Activated CD4-positive, alpha-beta memory T cell treated with anti-CD3 and anti-CD28 coated beads for 36 hours (primary cell): ENCODE measurements at places on chromosomes 7 and 10. TPM values are rescaled to one million over a fixed set of nuclear protein-coding genes. Genes with fewer than 3 reads are reported as not detected.

The NEBL gene
- total RNA-seq, result not detected

The TDRD1 gene
- total RNA-seq, result 0.90 TPM

The ATRNL1 gene
- 0.12 TPM for total RNA-seq

The CCDC172 gene
- not detected for total RNA-seq

The SRGN gene
- 949 TPM for total RNA-seq

The FAM3C gene
- 18.3 TPM for total RNA-seq

The CXCL12 gene
- not detected for total RNA-seq

The GDF2 gene
- not detected for total RNA-seq

DNA sequence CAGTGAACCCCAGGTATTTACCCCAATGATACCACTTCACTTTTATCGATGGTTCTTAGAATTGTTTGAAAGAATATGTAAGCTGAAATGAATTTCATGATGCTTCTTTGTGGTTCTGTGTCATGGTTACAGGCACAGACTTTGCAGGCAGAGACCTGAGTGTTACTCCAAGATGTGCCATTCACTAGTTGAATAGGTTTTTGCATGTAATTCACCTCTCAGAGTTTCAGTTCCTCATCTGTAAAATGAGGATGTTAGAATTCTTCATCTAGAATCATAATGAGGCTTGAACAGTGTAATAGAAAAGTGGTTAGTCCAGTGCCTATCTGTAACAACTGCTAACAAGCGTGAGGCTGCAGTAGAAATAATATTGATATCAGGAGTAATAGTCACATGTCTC is 54.6 kb downstream of the VSTM2A start:
- H3K4me3 ChIP-seq, result no peak overlapping the region
- no peaks in the 10 kb centered on the region for H3K27me3 ChIP-seq
- DNase-seq, result no peak
- H3K4me1 ChIP-seq, result no peaks in the 10 kb centered on the region
- no peaks in the 10 kb centered on the region for H3K36me3 ChIP-seq

- no peaks in the 10 kb centered on the region for H3K36me3 ChIP-seq
- no peaks in the 10 kb centered on the region for H3K27me3 ChIP-seq
- no peak for DNase-seq
- H3K4me3 ChIP-seq, result no peak overlapping the region
Measured at GRCh38 chr10:91051829-91052228, 130.9 kb upstream of the ANKRD1 start.

- H3K36me3 ChIP-seq, result peaks cover 6% of the 10 kb centered on the region
- no peaks in the 10 kb centered on the region for H3K4me1 ChIP-seq
- no peak overlapping the region for H3K27ac ChIP-seq
- no peak for DNase-seq
- H3K27me3 ChIP-seq, result no peaks in the 10 kb centered on the region
Measured at GRCh38 chr7:75629044-75629443, 109.7 kb downstream of the HIP1 start.

DNA sequence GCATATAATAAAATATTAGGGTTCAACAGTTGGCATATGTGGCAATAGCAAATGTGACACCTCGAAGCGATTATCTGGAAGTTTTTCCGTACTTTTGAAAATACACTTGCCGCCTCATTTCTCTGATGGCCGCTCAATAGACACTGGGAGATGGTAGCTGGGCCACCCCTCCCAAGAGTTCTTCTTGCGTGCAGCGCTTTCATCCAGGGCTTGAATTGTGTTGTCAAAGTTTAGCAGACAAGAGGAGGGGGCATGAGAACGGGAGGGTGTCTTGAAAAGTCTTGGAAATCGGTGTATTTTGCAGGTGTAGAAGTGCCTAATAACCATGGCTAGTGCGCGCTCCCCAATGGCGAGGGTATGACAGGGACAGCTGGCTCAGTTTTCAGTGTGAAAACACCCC is 8.5 kb downstream of the PTF1A start:
- H3K4me1 ChIP-seq, result peaks cover 5% of the 10 kb centered on the region
- DNase-seq, result no peak
- H3K27ac ChIP-seq, result no peak overlapping the region
- H3K27me3 ChIP-seq, result peaks cover 75% of the 10 kb centered on the region

DNA sequence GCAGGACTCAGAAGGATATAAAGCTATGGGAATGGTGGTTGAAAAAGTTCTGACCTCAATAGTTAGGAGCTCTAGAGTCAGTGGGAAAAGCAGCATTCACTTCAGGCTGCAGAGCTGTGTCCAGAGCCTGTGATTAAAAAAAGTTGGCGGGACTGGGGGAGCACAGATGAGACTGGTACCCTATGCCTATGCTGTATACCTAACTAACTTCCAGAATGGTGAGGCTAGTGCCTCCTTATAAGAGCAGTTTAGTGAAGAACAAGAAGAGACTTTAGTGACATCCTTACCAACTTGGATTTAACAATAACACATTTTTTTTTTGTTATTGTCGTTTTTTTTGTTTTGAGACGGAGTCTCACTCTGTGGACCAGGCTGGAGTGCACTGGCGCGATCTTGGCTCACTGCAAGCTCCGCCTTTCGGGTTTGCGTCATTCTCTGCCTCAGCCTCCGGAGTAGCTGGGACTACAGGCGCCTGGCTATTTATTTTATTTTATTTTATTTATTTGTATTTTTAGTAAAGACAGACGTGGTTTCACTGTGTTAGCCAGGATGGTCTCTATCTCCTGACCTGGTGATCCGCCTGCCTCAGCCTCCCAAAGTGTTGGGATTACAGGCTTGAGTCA is 6.6 kb upstream of the ZNF282 start:
- H3K27ac ChIP-seq, result no peak overlapping the region
- H3K27me3 ChIP-seq, result no peaks in the 10 kb centered on the region
- H3K4me3 ChIP-seq, result no peak overlapping the region
- DNase-seq, result no peak
- no peaks in the 10 kb centered on the region for H3K36me3 ChIP-seq
- peaks cover 11% of the 10 kb centered on the region for H3K4me1 ChIP-seq

DNA sequence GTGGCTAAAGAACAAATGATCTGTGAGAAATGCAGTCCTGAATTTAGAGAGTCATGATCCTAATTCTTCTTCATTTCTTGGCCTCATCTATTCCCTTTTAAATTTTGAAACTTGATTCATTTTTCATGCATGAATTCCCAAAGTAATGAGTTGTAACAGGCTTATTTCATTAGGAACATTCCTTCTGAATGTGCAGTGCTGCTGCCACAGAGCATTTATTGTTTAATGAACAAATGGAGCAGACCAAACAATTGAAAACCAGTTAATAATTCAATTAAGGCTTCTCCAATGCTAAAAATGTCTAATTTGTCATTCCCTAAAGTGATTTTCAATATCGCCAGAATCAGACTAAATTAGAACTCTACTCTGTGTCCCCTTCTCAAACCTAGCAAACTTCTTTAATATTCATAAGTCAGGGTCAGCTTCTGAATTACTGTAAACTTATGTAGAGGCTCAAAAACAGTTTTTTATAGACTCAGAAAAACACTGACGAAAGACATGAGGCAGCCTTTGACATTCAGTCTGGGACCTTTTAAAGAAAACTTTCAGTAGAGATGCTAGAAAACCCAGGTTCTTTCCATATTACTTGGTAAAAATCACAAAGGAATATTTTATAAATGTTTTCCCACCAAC is 14.5 kb downstream of the LSMEM1 start:
- H3K4me1 ChIP-seq, result no peaks in the 10 kb centered on the region
- DNase-seq, result no peak
- no peak overlapping the region for H3K4me3 ChIP-seq

- no peak for DNase-seq
- H3K4me1 ChIP-seq, result no peaks in the 10 kb centered on the region
- H3K27me3 ChIP-seq, result peaks cover 8% of the 10 kb centered on the region
- no peak overlapping the region for H3K27ac ChIP-seq
Measured at GRCh38 chr10:45152726-45153125, 152.0 kb downstream of the ZNF22 start.

DNA sequence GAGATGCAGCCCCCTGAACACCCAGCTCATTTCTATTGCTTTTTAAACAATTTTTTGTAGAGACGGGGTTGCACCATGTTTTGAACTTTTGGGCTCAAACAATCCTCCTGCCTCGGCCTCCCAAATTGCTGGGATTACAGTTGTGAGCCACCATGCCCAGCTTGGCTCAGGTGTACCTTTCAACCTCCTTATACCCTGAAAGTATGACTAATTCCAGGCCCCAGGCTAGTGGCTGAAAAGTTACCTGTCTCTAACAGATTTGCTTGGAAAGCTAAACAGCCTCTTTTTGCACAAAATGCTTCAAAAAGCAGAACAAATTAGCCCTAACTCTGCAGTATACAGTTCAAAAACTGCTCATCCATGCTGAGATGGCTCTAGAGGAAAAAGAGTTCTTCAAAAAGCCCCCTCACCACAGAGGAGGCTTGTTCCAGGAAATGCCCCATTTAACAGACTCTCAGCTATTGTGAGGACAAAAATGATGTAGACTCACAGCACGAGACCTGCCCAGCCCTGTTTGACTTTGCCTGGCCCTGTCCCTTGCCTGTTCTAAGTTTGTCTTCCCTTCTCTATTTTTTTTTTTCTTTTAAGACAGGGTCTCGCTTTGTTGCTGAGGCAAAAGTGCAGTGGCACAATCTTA is 13.4 kb upstream of the AP1S1 start:
- no peak for DNase-seq
- peaks cover 37% of the 10 kb centered on the region for H3K4me1 ChIP-seq
- no peak overlapping the region for H3K4me3 ChIP-seq
- no peak overlapping the region for H3K27ac ChIP-seq

DNA sequence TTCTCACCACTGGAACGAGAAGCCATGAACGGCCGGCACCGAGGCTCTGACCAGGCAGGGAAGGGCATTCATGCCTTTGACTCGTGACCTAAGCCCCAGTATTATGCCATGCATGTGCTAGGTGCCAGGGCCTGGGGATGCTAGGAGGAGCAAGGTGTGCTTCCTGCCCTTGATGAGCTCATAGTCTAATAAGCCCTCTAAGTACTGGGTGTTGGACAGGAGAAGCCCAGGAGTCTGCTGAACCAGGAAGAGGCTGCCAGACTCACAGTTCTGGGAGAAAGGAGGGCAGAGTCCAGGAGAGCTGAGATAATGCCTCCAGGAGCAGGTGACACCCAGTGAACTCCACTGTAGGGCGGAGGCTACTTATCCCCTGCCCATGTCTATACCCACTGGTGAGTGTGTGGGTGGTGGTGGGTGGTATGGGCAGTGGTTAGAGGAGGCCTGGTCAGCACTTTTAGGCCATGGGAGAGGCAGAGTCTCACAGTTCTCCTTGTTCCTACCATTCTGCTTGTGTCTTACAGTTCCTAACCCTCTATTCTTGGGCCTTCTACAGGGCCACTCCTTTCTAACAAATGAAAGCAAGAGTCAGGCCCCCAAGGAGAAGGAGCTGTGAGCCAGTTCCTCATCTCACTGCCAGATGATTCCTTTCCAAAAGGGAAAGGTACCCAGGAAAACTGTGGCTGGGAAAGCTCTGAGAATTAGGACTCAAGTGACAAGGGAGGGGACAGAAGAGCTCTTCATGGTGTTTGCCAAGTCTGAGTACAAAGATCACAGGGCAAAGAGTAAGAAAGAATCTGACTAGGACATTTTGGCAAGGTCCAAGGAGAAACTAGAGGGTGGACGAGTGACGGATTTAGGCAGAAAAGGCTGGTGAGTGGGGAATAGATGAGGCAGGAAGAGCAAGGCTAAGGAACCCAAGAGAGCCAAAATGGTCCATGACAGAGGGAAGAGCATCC is 3.6 kb upstream of the MXI1 start:
- H3K27ac ChIP-seq, result no peak overlapping the region
- peaks cover 7% of the 10 kb centered on the region for H3K27me3 ChIP-seq
- DNase-seq, result no peak
- peaks cover 17% of the 10 kb centered on the region for H3K4me1 ChIP-seq
- H3K36me3 ChIP-seq, result no peaks in the 10 kb centered on the region

DNA sequence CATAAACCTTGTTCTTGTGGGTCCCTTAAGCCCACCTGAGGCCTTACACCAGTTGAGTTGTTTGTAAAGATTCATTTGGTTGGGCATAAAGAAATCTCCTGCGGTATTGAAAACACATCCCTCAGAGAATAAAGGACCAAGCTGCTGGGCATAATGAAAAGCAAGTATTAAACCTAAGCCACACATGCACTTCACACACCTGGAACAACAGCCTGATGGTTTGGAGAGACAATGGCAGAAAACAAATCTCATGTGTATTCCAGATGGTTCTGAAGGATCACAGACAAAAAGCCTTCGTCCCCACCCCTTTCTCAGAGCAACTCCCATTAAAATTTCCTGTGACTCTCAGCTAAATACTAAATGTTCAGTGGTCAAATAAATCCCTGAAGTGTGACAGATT is 44.2 kb downstream of the FEZF1 start:
- H3K27me3 ChIP-seq, result no peaks in the 10 kb centered on the region
- no peaks in the 10 kb centered on the region for H3K36me3 ChIP-seq
- no peak overlapping the region for H3K4me3 ChIP-seq

DNA sequence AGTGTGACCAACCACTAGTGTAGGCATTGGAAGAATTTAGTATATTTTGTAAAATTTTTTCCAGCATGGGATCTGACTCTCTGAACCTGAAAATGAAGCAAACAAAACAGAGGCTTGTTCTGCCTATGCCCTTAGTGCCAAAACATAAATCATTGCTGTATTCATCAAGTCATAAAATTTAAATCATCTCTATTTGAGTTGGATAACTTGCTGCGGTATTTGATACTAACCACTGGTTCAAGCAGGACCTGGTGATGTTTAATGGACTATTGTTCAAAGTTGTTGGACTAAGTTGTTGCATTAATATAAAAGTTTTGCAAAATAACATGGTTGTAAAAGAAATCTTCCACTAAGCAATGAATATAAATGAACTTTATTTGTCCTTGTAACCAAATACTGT is 19.8 kb upstream of the RPA3 start:
- H3K4me1 ChIP-seq, result peaks cover 5% of the 10 kb centered on the region
- H3K4me3 ChIP-seq, result no peak overlapping the region
- no peaks in the 10 kb centered on the region for H3K27me3 ChIP-seq
- no peak for DNase-seq
- H3K27ac ChIP-seq, result no peak overlapping the region
- peaks cover 1% of the 10 kb centered on the region for H3K36me3 ChIP-seq

- H3K27ac ChIP-seq, result no peak overlapping the region
- H3K27me3 ChIP-seq, result peaks cover 3% of the 10 kb centered on the region
- no peaks in the 10 kb centered on the region for H3K36me3 ChIP-seq
- no peaks in the 10 kb centered on the region for H3K4me1 ChIP-seq
- peak; percentile 41 for DNase-seq
Measured at GRCh38 chr10:127346604-127347003, 150.2 kb upstream of the INSYN2A start.

DNA sequence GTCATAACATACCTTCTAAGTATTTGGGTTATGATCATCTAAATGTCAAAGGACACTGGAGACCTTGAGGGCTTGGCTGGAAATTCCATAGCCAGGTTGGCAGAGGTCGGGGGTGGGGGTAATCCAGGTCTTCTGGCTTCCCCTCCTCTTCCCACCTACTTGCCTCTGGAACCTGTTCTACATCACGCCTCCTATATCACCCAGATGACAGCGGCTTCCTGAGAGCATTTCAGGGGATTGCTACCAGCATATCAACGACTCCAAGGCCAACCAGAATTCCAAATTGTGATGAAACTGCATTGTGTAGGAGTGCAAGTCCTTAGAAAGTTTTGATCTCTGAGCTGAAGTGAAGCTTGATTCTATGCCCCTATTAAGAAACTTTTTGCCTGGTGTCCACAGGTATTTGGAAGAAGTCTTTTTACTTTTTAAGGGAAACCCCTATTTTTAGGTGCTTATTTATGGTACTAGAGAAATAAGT is 95.7 kb downstream of the SH2D4B start:
- H3K4me3 ChIP-seq, result no peak overlapping the region
- H3K27ac ChIP-seq, result no peak overlapping the region
- H3K36me3 ChIP-seq, result no peaks in the 10 kb centered on the region
- DNase-seq, result no peak
